ENCODE measurements at places on chromosomes 11 and 22. TPM values are rescaled to one million over a fixed set of nuclear protein-coding genes. Genes with fewer than 3 reads are reported as not detected.

- no peak overlapping the region for H3K4me3 ChIP-seq
- no peak for DNase-seq
- no peak overlapping the region for H3K27ac ChIP-seq
- H3K4me1 ChIP-seq = peaks cover 6% of the 10 kb centered on the region
These were observed 19.0 kb upstream of the SMIM35 start for GRCh38 chr11:118105657-118106305.

- peaks cover 11% of the 10 kb centered on the region for H3K36me3 ChIP-seq
- DNase-seq = no peak
- no peak overlapping the region for H3K27ac ChIP-seq
- no peak overlapping the region for H3K4me3 ChIP-seq
These were observed 1.7 kb downstream of the RAD9A start for GRCh38 chr11:67393437-67393836.

DNA sequence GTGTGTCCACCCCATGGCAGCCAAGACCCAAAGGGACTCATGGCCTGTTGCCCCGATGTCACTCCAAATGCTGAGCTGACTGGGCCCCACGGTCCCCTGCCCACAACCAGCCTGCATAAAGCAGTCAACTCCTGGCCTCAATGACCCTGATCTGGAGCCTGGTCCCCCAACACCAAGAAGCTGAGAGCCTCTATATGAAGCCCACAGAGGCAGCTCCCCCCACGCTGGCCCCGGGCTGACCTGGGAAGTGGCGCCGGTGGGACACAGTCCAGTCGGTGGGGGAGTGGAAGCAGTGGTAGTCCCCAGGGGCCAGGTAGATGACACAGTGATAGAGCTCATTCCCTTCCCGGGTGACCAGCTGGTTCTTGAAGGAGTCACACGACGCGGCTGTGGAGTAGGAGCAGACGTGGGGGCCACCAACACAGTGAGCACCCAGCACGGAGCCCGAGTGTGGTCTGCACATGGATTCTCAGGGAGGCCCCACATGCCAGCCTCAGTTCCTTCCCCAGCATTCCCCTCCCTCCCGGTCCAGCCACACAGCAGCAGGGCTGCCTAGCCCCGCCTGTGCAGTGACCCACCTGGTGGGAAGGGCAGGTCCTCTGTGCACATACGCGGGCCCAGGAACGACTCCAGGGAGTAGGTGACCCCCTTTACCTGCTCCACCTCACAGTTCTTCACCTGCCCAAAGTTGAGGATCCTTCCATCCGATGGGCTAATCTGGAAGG lies 41.1 kb downstream of the PISD start:
- no peak overlapping the region for H3K4me3 ChIP-seq
- peaks cover 9% of the 10 kb centered on the region for H3K36me3 ChIP-seq
- H3K4me1 ChIP-seq = peaks cover 14% of the 10 kb centered on the region
- H3K27me3 ChIP-seq = no peaks in the 10 kb centered on the region
- no peak overlapping the region for H3K27ac ChIP-seq
- DNase-seq = no peak

DNA sequence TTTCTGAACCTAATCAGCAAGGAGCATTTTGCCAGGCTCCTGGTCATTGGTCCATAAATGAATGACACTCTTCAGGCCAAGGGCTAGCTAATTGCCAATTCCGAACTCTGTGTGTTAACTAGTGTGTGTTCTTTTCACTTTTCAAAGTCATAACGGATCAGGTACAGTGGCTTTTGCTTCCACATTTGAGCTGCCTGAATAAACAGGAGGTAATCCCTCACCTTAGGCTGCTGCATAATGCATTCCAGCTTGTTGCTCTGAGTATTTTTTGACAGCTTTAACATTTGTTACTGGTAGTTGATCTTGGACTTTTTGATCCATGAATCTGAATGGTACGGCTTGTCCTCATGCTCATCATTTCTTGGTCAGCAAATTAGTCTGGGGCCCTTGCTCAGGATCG lies 485.1 kb downstream of the CNTN5 start:
- no peaks in the 10 kb centered on the region for H3K36me3 ChIP-seq
- DNase-seq = no peak
- H3K27ac ChIP-seq = peak overlapping the region; percentile 0
- no peak overlapping the region for H3K4me3 ChIP-seq
- peaks cover 18% of the 10 kb centered on the region for H3K4me1 ChIP-seq

NPAS4 gene
- 1.2 TPM for total RNA-seq

ST3GAL4 gene
- 75.9 TPM for total RNA-seq

All from chondrocyte (in vitro differentiated cells).